CD4-positive, alpha-beta T cell (primary cell): ENCODE measurements at places on chromosomes 4 and X.

DNA sequence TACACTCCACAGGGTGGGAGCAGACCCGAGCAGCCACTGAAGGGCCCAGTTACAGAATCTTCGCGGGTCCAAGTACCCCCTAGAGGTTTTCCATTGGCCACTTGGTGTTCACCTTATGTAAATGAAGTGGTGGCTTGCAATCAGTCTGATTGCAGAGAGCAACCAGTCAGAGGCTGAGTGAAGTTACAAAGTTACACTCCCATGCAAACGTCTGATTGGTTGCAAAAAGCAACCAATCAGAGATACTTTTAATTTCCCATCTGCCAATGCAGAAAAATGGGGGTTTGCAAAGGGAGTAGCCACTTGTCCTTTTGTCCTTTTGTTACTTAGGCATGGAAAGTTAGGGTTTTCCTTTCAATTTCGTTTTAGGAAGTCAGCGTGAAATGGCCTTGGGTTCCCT is 27.0 kb upstream of the NKAP start:
- DNase-seq = no peak

DNA sequence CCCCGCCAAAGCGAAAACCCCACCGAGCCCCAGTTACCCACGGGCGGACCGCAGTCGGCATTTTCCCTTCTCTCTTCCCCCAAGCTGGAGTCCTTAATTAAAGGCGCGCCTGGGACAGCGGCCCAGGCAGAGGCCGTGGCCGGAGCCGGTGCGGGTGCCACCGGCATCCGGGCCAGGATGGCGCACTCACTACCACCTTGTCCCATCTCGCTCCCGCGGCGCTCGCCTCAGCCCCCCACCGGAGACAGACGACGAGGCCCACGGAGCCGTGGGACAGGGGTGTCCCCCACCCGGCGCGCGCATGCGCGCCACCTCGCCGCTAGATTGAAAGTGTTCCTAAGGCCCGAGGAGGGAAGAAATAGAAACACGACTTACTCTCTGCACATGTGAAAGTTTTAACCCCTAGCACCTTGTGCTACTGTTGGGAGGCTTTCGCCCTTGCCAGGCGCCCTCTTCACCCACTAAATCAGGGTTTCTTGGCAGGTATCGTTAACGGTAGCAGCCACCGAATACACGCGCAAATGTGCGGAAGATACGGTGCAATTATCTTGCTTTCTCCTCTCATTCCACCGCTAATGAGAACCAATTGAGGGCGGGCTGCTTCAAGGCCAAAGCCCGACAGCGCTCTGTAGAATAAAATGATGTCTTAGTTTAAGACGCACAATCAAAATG is 64.3 kb upstream of the CCDC160 start:
- DNase-seq = peak; percentile 6

- DNase-seq = no peak
Observed at GRCh38 chr4:2166253-2166652, 75.7 kb downstream of the HAUS3 start.

DNA sequence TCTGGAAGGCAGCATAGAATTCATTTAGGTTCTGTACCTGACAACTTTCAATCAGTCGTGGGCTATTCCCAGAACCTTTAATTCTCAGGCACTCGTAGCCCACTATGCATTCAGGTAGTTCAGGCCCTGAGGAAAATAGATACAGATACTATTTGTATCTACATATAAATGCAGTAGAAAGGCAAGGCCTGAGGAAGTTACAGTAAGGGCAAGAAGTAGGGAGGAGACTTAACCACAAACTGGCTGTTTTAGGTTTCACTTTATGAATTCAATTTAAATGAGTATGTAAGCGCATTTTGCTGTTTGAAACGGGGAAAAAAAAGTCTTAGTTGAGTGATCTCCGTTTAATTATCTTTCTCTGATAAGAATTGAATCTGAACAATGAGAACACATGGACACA is 529.4 kb upstream of the ATOH1 start:
- DNase-seq = no peak

DNA sequence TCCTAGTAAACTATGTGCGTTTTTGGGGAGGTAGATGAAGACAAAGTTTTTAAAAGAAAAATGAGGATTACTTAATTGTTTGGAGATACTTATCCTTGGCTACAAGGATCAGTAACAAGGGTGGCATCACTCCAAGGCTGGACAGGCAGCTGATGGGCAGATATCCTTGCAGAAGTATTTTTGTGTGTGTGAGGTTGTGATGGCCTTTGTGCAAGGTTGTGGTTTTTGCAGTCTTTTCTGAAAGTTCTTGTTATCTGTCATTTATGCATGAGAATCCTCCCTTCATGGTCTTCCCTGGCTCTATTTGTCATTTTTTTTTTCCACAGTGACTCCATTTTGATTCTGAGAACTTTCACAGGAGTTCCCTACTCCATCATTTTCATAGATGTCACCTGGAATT is 96.0 kb upstream of the C1GALT1C1 start:
- no peak for DNase-seq

DNA sequence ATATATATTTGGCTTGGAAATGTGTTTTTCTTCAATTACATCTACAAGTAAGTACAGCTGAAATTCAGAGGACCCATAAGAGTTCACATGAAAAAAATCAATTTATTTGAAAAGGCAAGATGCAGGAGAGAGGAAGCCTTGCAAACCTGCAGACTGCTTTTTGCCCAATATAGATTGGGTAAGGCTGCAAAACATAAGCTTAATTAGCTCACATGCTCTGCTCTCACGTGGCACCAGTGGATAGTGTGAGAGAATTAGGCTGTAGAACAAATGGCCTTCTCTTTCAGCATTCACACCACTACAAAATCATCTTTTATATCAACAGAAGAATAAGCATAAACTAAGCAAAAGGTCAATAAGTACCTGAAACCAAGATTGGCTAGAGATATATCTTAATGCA is 26.1 kb downstream of the NUDT6 start:
- DNase-seq = no peak

DNA sequence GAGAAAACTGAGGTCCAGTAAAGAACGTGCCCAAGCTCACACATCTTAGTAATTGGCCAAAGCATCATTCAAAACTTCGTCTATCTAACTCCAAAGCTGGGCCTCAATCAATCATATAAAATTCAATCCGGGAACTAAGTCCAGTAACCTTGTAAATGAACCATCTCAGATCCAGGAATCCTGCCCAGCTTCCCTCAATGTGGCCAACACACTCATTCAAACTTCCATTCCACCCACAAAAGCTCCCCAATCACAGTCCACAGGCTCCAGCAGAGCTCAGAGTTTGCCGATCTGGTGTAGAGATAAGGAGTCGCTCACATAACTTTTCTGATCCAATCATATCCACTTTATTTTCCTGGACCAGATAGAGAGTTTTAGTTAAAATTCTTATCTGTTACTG is 144.8 kb downstream of the SPATA18 start:
- no peak for DNase-seq

DNA sequence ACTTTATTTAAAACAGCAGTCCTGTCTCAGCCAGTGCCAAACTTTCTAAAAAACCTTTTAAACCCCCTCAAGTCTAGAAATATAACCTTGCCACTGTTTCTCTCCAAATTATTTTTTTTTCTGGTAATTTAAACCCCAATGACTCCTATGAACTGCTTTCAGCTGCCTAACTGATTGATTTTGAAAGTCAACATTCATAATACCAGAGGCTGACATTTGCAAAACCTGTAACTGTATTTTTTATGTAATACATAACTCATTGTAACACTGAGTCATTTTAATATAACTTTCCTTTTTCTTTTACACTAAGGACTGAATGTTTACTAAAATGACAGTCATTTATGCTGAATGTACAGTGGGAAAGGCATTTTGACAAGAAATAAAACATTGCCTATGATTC is 19.1 kb upstream of the EGFL6 start:
- DNase-seq = no peak

GRCh38 chr4:122555216-122555615 is 65.7 kb downstream of the IL21 start:
- DNase-seq = no peak

DNA sequence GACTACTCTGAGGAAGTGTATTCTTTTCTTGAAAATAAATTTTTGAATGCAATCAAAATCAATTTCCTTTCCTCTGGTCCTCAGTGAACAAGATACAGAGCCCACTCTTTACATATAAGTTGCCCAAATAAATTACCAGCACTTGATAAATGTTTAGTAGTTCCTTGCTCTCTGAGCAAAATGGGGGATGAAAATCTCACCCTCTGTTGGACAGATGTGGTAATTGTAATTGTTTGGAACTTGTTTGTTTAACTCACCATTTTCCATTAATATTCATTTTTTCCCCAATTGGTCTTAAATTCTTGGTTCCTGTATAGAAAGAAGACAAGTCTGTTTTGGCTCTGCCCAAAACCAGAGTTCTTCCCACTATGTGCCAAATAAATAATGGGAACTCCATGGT is 146.3 kb downstream of the LDB2 start:
- no peak for DNase-seq

GRCh38 chr4:37719021-37719420 is 32.8 kb upstream of the RELL1 start:
- DNase-seq = no peak

- DNase-seq = no peak
Observed at GRCh38 chr4:79141530-79141929, 184.3 kb downstream of the NAA11 start.

DNA sequence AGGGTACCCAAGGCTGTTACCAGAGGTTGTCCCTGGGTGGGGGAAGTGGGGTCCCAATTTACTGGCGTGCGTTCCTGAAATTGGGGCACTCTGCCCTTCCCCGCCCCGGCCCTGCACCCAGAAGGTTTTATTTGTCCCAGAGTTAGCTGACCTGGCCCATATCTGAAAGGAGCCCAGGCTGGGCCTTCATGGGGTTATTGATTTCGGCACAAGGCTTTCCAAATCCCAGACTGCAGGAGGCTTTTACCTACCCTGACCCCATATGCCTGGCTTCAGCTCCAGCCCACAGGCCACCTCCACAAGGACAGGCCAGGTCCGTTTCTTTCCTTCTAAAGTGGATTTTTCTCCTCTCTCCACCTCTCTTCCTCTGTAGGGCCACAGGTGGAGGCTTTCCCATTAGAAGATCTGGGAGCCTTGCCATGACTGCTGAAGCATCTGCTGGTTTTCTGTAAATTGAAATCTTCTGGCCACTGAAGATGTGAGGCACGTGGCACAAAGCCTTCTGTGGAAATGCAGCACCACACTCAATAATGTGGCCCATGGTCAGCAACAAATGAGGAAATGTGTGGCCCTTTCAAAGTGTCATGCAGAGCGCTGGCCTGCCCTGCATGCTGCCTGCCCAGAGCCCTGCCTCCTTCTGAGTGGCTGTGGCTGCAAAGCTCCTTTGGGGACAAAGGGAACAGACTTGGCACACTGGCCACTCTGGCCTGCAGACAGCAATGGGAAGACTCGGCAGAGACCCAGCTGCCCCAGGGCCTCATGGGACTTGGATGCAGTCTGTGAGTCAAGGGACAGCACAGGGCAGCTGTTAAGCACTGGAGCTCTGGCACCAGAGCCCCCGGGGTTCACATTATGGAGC is 43.1 kb upstream of the MTM1 start:
- DNase-seq = no peak

DNA sequence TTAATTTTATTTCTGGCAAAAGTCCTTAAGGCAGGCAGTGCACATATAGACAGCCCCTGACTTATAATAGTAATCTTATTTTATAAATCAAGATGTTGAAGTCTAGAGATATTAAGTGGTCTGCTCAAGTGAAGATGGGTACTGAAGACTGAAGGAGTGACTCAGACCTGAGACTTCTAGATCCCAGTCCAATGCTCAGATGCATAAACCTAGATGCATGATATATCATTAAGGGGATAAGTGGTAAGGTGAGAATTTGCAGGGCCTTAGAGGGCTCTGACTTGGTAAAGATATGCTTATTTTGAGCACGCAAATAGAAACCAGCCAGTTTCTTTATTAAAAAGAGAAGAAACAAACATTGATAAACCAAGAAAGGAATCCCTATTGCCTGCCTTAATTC is 42.9 kb downstream of the SLC9A7 start:
- DNase-seq = no peak

- no peak for DNase-seq
Observed at GRCh38 chrX:109797311-109797975, 64.4 kb upstream of the ACSL4 start.

GRCh38 chrX:24542756-24543155 is 77.7 kb downstream of the PDK3 start:
- DNase-seq = no peak

DNA sequence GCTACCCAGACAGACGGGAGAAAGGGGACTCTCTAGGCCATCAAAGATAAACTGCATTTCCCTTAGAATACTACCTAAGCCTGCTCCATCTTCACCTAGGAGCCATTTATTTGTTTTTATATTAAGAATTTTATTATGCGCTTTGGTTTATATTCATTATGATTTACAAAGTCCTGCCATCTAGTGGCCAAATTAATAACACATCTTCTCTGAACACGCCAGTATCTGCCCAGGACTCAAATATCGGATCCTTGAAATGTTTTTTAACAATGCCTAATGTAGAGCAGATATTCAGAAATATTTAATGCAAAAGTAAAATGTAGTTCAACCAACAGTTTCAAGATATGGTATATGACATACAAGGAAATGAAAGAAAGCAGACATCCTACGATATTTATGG is 20.8 kb upstream of the PRPS2 start:
- DNase-seq = no peak

- DNase-seq = no peak
Observed at GRCh38 chr4:39227906-39228305, 45.6 kb downstream of the WDR19 start.

- DNase-seq = no peak
Observed at GRCh38 chr4:121555315-121556107, 141.3 kb downstream of the ANXA5 start.

- no peak for DNase-seq
Observed at GRCh38 chrX:41240509-41240908, 93.5 kb upstream of the DDX3X start.

DNA sequence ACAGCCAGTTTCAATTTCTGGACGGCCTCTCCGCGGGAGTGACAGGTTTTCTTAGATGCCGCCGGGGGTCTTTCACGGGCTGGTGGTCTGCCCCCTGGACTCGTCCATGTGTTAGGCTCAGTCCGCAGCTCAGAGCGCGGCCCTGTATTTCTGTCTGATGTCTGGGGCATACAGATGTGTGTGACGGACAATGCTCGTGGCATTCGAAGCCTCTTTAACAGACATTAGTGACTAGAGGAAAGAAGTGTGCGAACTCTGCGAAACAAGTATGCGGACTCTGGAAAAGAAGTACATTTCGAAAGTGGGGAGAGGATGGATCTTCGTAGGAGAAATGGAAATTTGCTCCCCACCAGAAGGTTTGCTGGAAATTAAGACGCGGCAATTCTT is 793 bp upstream of the DCUN1D4 start:
- DNase-seq = peak; percentile 33

GRCh38 chr4:184011826-184012380 is 106.8 kb downstream of the STOX2 start:
- DNase-seq = no peak

DNA sequence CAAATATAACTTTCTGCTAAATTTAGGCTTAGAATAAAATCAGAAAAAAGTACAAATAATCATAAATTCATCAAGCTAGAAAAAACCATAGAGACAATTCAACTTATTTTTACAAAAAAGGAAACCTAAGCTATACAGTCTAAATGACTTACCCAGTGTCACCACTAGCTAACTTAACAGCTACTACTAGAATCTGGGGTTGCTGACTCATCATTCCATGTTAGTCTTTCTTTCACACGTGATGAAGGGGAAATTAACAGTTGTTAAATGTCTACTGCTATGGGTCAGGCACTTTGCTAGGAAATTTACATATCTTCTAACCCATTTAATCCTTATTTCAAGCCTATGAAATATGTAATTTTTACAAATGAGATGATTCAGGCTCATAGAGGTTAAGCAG is 349.3 kb upstream of the GALNT7 start:
- DNase-seq = no peak

- peak; percentile 30 for DNase-seq
Observed at GRCh38 chrX:32448320-32448719, 763.0 kb downstream of the DMD start.
